ENCODE measurements at places on chromosomes 4 and X.
A peak's percentile ranks its signal among the peaks of the same experiment; 100 is the strongest.

- DNase-seq, result no peak
Observed at GRCh38 chr4:77006753-77007353, 57.3 kb downstream of the SEPTIN11 start.

DNA sequence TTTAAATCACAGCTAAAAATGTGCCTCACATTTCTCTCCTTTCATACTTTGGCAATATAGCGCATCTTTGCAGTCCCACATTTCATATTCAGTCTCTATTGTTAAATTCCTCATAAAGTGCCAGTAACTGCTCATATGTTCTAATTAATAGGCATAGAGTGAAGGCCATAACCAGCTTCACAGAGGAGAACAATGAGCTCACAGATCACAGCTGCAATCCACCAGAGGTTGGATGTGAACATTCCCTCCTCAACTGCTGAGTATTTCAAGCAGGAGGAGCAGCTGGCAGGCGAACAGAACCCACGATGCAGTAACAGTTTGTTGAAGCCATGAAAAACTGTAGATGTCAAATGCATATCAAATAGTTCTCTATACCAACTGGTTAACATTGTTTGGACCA, 2088.7 kb upstream of the AGA start:
- no peak for DNase-seq

GRCh38 chr4:38242101-38242500, 281.9 kb downstream of the PTTG2 start:
- no peak for DNase-seq

DNA sequence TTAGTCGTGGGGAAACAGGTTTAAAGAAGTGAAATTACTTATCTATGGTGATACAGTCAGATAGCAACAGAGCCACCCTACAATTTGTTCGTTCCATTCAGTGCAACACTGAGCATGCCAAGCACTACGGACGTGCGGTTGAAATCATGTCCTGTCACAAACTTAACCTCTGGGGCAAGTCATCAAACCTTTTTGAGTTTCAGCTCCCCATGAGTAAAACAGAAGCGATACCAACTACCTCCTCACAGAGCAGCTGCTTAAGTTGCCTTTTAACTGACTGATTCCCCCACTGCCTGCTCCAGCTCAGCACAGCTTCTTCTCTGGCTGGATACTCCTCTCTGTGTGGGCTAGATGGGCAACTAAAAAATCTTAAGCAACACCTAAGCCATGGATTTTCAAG, 36.0 kb downstream of the LHFPL1 start:
- DNase-seq, result no peak

- no peak for DNase-seq
Observed at GRCh38 chr4:105963461-105964400, 68.5 kb downstream of the NPNT start.

- DNase-seq, result no peak
Observed at GRCh38 chr4:175983636-175984035, 82.0 kb upstream of the WDR17 start.

- peak; percentile 40 for DNase-seq
Observed at GRCh38 chr4:108172231-108172752, 3.6 kb upstream of the LEF1 start.

GRCh38 chrX:8731559-8732395, at the start of gene ANOS1:
Gene ANOS1, minus strand, starts transcription at chrX:8732137. Its CDS starts 101 bp downstream, at chrX:8732036.
- no peak for DNase-seq

DNA sequence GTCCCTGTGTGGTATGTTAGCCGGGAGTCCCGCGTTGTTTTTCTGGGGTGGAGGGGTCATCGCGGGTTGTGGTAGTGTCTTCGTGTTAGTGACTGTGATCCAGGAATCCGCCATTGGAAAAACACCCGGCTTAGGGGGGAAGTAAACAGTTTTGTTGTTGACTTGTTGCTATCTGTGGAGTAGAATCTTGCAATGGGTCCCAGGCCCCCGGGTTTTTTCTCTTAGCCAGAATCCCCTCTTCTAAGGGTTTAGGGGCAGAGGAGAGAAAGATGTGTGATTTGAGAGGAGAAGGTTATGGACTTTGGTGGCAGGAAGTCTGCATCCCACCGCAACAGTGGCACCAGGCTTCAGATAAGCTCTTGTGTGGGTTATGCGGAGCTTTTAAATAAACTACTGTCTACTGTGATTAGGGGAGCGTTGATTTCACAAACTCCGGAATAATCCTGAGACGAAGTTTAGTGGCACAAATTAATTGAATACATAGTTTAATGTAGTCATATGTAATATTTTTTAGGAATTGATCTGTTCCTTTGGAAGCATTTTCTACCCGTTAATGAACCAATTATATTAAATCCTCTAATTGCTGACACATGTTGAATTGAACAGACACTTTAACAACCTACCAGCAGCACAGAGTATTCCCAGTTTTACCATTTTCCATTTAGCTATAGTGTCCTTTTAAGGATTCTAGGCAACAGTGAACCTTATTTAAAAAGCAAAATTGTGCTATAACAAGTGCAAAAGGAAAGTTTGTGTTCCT, 1.4 kb downstream of the DDX3X start:
- peak; percentile 33 for DNase-seq

DNA sequence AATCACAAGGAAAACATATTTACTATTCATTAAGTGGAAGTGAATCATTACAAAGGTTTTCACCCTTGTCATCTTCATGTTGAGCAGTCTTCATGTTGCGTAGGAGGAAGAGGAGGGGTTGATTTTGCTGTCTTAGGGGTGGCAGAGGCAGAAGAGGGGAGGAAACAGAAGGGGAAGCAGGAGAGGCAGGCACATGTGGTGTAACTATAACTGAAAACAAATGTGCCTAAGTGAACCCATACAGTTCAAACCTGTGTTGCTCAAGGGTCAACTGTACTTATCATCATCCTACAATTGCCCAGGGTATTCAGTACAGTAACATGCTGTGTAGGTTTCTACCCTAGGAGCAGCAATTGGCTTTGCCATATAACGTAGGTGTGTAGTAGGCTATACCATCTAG, 47.2 kb downstream of the SYNPO2 start:
- no peak for DNase-seq

- no peak for DNase-seq
Observed at GRCh38 chr4:80253510-80253909, 13.0 kb upstream of the FGF5 start.

GRCh38 chrX:72576141-72576894, 3.7 kb upstream of the HDAC8 start:
- DNase-seq, result no peak

DNA sequence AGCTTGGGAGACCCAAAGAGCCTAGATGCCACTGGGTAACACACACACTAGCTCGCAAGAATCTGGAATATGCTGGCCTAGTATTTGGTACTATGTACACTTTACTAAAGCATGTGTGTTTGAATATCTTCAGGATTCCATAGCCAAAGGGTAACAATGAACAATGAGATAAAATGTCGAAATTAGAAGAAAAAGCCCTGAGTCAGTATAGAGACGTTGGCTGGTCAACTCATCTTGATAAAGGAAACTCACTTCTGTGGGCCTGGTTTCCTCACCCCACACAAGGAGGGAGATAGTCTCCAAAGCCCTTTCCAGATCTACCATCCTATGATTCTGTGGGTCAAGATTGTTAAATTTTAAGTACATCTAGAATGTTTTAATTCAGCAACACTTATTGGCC, 6.9 kb downstream of the ZDHHC9 start:
- DNase-seq, result no peak

GRCh38 chr4:101931619-101932018, 141.1 kb downstream of the BANK1 start:
- no peak for DNase-seq

GRCh38 chr4:44256414-44256813, 192.2 kb downstream of the KCTD8 start:
- DNase-seq, result no peak

DNA sequence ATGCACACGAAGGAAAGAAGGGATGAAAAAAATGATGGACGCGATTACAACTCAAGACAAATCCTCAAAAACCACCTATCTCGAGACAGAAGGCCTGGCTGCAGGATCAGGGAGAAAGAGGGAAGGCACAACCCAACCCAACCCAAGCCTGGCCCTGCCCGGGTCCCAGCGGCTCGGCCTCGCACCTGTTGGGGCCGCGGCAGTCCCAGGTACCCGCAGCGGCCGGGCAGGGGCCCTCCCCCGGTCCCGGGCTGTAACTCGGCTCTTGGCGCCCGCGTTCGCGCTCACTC, 464 bp downstream of the RASGEF1B start:
- no peak for DNase-seq

DNA sequence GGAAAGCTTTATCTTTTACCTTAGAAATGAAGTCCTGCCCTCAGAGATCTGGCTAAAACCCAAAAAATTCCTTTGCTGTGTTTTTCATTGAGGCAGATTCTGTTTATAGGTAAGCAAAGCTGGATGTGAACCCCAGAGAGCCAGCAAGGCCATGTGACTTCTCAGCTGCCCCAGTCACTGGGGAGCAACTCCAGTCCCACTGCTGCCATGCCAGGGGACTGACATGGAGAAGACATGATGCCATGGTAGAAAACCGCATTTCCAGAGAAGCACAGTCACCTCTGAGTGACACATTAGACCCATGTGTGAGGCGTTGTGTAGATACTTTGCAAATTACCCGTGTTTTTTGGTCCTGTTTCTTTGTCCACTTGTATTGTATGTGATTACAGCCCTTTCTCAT, 45.4 kb downstream of the PTTG2 start:
- no peak for DNase-seq

DNA sequence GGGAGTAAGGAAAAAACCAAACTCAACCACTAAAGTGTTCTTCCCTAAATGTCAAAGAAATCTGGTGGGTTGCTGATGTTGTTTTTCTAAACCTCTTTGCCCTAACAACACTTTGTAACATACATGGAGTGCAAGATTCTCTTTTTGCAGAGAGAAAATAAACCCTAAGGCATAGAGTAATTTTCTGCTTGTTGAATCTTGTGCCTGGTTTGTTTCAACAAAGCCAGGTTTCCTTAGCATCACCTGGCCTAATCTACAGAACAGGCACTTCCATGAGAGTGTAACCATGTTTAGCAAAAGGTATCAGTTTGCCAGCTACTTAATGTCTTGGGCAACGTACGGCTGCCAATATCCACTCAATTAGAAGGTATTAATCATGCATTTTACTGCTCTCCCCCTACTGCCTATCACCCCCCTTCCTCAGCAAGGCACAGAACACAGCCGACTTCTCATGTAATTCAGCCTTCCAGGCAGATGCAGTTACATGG, 219.2 kb downstream of the MAML3 start:
- no peak for DNase-seq

DNA sequence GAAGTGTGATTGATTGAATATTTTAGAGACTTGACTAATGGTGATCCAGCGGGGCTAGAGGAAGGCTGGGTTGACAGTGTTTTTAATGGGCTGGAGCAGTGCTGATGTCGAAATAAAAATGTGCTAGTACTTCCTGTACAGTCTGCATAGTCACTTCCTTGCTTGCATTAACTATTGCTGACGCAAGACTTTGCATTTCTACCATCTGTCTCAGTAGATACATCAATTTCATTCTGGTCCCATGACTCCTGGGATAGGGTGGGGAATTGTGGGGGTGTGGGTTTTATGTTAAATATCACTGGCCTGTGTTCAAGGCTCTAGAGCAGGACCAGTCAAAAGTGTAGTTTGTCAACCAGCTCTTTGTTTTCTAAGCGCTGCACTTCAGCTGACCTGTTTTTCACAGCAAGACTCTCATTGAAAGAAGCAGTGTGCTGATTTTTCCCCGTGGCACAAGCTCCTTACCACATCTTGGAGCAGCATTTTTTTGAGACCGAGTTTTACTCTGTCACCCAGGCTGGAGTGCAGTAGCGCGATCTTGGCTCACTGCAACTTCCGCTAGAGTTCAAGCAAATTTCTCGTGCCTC, 35.2 kb upstream of the PHEX start:
- DNase-seq, result peak; percentile 11

DNA sequence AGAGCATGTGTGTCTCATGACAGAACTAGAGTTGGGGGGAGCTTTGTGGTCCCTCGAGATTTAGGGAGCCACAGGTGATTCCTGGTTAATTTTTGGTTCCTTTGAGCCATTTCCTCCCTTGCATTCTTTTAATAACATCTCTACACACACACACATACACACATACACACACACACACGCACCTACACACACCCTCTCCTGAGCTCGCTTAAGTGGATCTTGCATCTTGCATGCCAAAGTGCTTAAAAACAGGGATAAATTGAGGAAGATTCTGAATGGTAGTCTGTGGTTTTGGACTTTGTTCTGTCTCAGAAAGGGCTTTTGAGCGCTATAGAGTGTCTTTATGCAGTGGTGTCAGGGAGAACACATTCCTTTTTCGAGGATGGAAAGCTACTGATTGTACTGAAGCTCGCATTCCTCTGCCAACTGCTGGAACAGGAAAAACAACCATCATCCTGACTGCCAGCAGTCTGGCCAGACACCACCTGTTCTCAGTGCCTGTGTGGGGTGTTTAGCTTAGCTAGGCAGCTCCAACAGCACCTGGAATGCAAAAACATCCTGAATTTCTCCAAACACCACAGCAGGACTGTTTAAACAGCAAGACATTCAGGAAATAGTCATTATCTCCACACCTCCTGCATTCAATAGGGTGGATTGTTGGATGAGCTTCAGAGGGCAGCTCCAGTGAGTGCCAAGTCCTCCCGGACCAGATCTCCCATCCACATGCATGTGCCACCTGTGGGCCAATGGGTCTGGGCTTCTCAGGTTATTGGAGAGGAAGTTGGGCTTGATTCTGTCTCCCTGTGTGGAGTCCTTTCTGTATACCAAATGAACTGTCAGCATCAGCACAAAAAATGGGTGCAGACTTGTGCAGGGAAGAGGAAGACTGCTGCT, 21.9 kb upstream of the IGFBP7 start:
- DNase-seq, result no peak

DNA sequence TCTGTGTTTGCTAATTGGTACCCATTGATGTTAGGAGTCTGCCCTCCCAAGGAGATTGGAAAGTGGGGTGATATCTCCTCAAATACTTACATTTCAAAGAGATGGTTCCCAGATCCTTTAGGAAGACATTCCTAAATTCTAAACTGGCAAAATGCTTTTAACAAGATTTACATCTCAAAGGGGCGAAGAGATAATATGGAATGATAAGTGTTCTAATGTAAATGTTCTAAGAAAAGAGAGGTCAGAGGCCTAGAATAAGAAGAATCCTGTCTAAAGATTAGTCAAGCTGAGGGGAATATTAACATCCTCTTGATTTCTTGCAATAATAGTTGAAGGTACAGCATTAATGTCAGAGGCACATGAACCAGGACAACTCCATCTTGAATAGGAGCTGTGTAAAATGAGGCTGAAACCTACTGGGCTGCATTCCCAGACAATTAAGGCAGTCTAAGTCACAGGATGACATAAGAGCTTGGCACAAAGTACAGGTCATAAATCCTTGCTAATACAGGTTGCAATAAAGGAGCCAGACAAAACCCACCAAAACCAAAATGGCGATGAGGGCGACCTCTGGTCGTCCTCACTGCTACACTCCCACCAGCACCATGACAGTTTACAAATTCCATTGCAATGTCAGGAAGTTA, 2248.1 kb downstream of the ARAP2 start:
- DNase-seq, result no peak

- no peak for DNase-seq
Observed at GRCh38 chr4:185194924-185195888, 8.6 kb downstream of the CFAP97 start.

Data from activated CD8-positive, alpha-beta T cell treated with anti-CD3 and anti-CD28 coated beads for 36 hours (primary cell).